Stimulated activated CD8-positive, alpha-beta memory T cell treated with anti-CD3 and anti-CD28 coated beads, Interleukin-7, amount 100 ng/mL, for 1 hour (primary cell): ENCODE measurements at places on chromosomes 5 and 9.
A peak's percentile ranks its signal among the peaks of the same experiment; 100 is the strongest.

DNA sequence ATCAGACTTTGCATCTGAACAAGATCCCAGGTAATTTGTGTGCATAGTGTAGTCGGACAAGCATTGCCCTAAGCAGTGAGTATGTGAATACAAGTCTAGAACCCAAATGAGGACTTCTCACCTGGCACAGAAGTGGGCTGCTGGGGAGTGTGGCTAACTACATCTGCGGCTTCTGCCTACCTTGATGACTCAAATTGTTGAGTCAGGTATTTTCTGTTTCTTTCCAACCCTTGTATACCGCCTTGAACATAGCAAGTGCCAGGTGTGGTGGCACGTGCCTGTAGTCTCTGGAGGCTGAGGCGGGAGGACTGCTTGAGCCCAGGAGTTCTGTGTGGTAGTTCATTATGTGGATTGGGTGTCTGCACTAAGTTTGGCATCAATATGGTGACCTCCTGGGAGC, 7.9 kb upstream of the JADE2 start:
- DNase-seq, result no peak

DNA sequence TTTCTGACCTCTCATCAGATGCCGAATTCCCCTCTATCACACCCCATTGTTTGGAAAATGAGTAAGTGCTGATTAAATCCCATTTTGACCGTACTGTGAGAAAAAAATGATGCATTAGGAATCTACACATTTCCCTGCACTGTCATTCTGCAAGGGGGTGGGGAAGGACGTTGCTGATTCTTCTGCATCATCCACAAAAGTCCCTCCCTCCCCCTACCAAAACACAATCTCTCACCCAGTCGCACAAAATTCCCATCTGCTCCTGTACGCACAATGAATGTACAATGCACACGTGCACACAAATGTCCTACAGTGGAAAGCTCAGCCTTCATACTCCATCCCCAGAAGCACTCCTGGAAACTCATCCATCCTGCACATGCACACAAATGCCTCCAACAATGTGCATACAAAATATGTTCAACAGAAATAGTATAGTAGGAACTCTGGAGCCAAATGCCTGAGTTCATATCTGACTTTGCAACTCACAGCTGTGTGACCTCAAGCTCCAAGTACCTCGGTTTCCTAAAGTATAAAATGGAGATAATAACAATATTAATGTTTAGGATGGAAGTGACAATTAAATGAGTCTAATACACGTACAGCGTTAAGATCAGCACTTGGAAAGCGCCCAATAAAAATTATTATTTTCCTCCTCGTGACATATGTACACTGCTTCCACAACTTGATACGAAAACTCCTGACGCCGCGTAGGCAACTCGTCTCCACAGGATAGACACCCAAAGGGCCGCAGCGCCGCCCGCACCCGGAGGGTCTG, 809 bp downstream of the TNIP1 start:
- DNase-seq, result no peak

- DNase-seq, result no peak
Observed at GRCh38 chr9:137703842-137704508, 85.2 kb downstream of the EHMT1 start.

GRCh38 chr5:72387985-72388384, 67.8 kb downstream of the PTCD2 start:
- DNase-seq, result no peak

GRCh38 chr9:14092344-14092743, 221.6 kb downstream of the NFIB start:
- no peak for DNase-seq

DNA sequence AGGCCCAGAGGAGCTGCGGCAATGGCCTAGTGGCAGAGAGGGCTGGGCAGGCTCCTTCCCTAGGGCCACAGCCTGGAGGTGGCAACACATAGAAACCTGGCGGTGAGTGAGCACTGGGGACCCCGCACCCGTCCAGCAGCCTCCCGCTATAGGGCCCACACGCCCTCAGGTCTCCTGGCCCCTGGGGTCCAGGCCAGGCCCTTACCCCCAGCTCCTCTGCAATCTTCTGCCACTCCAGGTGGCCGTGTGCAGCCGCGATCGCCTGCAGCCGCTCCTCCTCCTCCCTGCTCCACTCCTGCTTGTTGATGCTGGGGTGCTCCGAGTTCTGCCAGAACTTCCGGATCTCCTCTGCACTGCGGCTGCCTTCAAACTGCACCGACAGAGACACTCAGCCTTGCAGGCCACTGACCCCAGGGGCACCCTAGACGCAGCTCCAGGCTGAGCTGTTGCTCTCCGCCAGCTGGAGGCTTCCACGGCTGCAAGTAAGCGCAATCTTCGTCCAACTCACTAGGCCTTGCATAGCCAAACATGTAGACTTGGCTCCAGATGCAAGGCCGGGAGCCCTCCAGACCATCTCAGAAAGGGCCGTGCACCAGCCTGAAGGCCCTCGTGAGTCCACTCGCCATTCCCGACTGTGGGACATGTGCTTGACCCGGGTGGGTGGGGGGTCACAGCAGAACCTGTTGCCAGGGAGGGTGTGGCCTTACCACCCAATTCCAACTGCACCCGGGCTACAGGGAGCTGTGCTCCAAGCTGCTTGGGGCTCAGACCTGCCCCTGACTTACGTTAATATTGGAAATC, 8.0 kb downstream of the SNAPC4 start:
- DNase-seq, result no peak

GRCh38 chr9:75108571-75108970, 20.3 kb downstream of the OSTF1 start:
- no peak for DNase-seq

DNA sequence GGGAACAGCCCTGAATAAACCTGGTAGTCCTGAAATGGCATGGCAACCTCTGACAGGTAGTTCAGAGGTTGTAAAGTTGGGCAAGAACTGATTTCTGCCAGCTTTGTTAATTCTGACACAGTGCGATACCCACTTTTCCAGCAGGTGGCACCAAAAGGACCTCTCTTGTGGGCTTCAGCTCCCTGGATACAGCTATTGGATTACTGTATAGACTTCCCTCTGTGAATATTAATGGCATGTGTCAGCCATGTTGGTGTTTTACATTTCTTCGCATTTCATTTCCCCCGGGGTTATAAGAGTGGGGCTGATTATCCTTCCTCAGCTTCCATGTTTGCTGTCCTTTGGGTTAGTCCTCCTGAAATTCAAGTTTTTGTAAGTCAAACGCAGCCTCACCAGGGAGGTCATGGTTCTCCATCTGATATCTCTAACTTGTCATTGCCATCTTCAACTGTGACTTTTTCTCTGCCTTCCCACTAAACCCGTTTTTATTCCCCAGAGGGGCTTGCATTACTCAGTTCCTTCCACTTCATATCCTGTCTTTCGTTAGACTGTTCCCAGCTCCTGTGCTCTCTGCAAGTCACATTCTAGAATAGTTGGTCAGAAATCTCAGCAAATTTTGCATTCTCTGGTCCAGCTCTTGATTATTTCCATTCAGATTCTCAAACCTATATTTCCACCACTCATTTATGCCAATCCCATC, 135.6 kb downstream of the LIFR start:
- no peak for DNase-seq

- DNase-seq, result no peak
Observed at GRCh38 chr9:13787234-13787833, 507.8 kb upstream of the MPDZ start.

- no peak for DNase-seq
Observed at GRCh38 chr5:53429706-53430105, 50.7 kb upstream of the FST start.

DNA sequence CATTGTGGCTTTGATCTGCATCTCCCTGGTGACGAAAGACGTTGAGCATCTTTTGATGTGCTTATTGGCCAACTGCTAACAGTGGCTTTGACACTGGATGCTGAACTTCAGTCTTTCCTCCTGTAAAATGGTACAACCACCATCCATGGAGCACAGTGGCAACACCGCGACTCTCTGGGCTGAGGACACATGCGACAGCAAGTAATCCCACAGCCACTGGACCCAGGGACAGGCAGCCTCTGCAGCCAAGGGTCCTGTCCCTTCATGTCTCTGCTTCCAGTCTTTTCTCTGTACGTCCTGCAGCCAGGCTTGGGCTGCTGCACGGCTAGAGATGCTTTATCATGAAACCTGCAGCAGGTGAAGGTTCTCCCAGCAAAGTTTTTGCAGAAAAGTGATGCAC, 83.5 kb downstream of the DAP start:
- DNase-seq, result no peak

GRCh38 chr5:91977579-91977978, 594.5 kb upstream of the ARRDC3 start:
- no peak for DNase-seq

DNA sequence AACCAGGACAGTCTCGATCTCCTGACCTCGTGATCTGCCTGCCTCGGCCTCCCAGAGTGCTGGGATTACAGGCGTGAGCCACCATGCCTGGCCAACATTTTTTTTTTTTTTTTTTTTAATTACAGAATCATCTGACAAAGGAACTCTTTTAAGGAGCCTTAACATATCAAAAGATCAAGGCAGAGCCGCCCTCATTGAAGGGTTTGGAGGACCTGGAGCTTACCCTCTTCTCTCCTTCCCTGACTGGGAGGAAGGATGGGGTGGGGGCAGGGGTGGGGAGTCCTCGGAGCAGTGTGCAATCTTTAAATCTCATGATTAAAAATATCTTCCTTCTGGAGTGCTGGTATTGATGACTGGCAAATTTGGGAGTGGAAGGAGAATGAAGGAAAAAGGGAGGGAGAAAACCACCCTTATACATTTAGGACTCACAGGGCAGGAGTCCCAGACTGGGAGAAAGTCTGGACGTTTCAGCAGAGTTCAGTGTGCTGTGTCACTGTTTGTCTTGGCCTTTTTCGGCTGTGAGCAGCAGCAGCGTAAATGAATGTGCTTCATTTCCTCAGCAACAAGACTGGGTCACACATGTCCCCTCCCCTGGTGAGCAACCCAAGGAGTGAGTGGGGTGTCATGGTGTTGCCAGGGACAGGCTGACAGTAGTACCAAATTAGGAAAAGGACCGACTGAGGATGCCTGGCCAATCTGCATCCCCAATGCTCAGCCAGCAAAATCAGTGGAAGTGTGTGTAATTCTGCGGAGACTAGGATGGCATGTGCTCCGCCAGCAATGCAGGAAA, 115.3 kb upstream of the BNC2 start:
- no peak for DNase-seq

DNA sequence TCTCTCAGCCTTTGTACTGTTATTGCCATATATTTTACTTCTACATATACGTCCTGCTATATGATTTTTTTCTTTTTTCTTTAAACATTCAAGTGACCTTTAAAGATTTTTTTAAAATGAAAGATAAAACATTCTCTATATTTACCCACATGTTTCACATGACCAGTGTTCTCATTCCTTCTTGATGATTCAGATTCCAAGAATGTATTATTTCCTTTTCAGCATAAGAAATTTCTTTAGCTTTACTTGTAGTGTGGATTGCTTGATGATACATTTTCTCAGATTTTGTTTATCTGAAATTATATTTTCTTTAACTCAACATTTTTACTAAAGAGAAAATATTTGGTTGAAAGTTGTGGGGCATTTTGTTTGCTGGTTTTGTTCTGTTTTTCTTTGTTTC, 792.1 kb downstream of the BRINP1 start:
- no peak for DNase-seq

GRCh38 chr9:129576546-129577543, 44.1 kb downstream of the C9orf50 start:
- DNase-seq, result no peak

- no peak for DNase-seq
Observed at GRCh38 chr5:17163221-17163620, 54.2 kb upstream of the BASP1 start.

DNA sequence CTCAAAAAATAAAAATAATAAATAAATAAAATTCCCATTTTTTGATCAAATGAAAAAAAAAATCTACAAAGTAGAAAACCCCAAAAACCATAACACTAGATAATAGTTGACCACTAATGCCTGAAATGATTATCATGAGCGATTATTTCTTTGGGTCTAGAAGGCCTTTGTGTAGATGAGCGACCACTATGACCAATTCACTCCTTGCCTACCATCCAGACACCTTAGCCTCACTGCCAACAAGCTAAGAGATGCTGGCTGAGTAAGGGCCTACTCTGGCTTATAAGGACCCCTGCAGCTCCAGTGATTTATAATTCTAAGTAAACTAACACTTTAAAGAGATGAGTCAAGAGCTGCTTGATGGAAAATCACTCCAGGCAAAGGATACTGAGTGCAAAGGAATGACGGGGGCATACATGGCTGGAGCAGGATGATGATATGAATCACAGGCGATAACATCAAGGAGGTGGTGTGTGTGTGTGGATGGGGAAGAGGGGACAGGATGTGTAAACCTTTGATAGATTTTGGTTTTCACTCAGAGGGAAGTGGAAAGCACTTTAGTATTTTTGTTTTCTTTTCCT, 4.8 kb upstream of the F2RL1 start:
- DNase-seq, result no peak

DNA sequence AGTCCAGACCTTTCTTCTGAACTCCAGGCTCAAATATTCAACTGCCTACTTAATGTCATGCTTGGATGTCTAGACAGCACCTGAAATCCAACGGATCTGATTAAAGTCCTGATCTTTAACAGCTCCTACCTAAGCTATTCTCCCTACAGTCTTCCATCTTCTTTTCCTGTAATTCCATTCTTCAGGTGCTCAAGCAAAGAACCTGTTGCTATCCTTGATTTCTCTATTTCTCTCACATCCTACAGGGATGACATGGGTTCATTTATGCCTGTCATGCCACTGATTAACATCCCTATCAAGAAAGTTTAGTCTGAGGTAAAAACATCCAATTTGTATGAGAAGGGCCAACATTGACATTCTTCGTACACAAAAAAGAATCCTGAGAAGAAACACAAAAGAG, 163.2 kb downstream of the TMC1 start:
- DNase-seq, result no peak

- DNase-seq, result no peak
Observed at GRCh38 chr9:1532171-1532570, 482.0 kb downstream of the DMRT2 start.

GRCh38 chr5:94660506-94660905, 42.0 kb downstream of the SLF1 start:
- no peak for DNase-seq

DNA sequence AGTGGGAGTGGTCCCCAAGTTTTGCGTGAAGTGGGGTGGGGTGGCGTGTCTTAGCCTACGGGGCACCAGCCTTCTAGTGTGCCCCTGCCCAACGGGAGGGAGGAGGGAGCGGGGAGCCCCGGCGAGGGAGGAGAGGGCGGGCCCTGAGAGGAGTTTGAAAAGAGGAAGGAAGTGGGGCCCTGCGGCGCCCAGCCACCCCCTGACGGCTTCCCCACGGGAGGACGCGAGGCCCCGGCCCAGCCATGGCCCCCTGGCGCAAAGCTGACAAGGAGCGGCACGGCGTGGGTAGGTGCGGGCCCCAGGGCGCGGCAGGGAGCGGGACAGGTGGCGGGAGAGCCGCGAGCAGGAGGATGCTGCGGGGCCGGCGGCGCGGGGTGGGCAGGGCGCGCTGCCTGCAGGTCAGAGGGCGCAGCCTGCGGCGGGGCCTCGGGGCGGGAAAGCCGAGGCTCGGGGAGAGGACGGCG, at the start of gene DOCK2:
DOCK2 (plus strand) TSS at position 191 of the 464 bp plus-strand sequence; CDS start at position 243, 52 bp downstream.
- DNase-seq, result peak; percentile 36

GRCh38 chr5:35788724-35789123, 68.0 kb upstream of the IL7R start:
- DNase-seq, result no peak
